Pancreas (tissue), 10 donors: ENCODE measurements at places on chromosomes 7 and 10. TPM values are rescaled to one million over a fixed set of nuclear protein-coding genes. Genes with fewer than 3 reads are reported as not detected.

Gene OR2A12
- total RNA-seq = not detected

Gene IFIT1
- 2.4 TPM for total RNA-seq

Gene ZNF804B
- 0.35 TPM for total RNA-seq

Gene SLC39A12
- total RNA-seq = not detected

Gene SLC26A4
- 0.79 TPM for total RNA-seq
